ENCODE measurements at places on chromosomes 7 and 10.
A peak's percentile ranks its signal among the peaks of the same experiment; 100 is the strongest.

- DNase-seq: no peak
These were observed 26.7 kb upstream of the CD36 start for GRCh38 chr7:80611779-80612178.

DNA sequence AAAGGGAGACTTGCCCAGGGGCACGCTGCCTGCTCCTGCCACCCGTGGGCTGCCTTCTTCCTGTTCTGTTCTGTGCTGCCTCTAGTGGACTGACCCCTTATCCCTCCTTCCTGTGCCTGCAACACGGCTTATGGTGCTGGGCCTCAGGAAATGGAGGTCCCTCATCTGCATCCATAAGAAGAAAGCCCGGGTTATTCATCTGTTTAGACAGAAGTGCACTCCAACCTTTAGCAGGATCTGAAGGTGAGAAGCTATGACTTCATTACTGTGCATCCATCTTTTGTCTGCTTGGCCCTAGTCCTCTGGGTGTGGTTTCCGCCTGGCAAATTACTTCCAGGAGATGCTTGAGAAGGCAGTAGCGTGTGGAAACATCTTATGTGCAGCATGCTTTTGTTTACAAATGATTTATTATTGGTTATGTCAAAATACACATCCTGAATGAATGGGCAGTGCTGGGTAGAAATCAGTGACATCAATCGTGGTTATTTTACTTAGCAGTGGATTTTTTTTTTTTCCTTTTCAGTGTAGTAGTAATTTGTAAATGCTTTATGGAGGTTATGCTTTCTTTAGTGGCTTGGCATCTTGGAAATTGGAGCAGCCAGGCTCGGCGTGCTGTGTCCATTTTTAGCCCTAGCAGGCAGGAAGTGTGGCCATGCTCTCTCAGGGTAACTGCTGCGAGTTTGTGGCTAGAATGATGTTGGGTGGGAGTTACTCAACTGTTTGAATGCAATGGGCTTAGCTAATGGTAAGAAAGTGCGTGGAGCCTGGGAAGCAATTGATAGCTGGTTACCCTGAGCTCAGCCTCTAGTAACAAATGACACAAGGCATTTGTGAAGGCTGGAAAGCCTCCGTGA, 12.7 kb downstream of the PTPRE start:
- DNase-seq: peak; percentile 73

DNA sequence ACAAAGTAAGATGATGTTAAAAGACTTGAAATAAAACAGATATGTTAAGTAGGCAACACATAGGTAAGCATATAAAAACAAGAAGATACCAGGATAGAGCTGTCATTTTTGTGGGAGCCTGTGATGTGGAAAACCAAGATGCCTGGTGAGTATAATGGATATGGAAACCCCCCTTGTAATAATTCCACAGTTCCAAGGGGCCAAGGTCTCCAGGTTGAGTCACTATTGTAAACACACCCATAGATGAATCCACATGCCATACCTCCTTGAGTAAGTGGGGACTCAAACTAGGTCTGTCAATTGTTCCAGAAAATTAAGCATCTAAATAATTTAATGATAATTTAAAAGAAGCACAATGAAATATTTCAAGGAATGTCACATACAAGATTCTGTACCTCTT, 15.9 kb downstream of the CAV1 start:
- no peak for DNase-seq

- peak; percentile 46 for DNase-seq
These were observed 72.0 kb downstream of the GFRA1 start for GRCh38 chr10:116201011-116201410.

- peak; percentile 91 for DNase-seq
These were observed 32.7 kb downstream of the VWA2 start for GRCh38 chr10:114271779-114272167.
